Germinal center (tissue), 1 donor: ENCODE measurements at places on chromosomes 2 and 18.

DNA sequence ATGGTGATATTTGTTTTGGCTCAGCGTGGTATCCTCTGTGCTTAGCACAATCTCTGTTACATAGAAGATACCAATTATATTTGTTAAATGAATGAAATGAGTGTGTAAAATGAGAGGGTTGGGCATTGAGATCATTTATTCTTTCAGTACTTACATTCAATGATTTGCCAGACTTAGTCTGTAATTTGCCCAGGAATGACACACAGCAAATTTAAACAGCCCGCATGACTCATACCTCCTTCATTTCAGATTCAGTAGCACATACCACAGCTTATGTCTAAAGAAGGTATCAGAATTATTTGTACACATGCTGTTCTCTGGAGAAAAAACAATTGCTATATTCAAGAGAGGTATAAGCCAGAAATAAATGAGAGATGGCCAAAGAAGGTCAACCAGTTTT, 37.0 kb downstream of the KLHL14 start:
- DNase-seq = no peak

DNA sequence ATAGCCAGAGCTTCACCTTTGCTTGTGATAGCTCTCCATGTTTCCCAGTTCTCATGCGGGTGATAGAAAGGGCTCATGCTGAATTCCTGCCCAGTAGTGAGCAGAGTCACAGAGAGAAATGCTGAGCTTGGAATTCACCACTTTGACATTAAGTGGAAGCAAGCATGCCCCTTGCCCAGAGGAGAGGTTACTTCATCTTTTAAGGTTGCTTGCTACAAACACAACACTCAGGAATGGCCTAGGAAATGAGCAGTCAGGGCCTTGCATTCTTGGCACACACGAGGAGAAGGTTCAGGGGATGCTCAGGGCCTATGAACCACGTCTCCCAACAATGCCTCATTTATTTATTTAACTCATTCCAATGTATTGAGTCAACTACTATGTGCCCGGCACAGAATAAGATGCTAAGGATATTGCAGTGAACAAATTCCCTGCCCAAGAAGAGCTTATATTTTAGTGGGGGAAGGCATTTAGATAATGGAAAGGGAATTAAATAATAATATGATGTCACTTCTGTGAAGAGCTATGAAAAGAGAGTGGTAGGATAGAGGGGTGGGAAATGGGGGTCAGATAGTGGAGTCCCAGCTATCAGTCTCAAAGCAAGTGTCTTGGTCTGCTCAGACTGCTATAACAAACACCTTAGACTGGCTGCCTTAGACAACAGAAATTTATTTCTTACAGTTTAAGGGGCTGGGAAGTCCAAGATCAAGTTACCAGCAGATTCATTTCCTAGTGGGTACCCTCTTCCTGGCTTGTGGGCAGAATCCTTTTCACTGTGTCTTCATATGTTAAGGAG, 42.1 kb downstream of the DDX18 start:
- no peak for DNase-seq

- no peak for DNase-seq
Measured at GRCh38 chr2:217622205-217623060, 380.4 kb downstream of the TNS1 start.

DNA sequence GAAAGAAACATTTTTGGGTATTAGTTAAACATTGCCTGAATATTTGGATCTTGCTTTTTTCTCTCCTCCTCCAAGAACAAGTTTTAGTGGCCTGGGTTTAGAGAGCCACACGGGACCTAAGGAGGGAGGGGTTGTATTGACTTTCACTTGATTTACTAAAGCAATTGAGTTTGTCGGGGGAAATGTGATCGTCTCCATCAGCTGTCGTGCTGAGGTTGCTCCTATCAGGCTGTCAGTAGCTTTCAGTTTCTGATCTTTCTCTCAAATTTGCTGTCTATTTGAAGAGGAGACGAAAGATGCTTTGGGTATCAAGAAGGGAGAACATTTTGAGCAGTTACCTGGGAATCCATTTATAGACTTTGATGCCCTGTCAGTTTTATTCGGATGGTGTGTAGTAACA, 106.0 kb downstream of the SETBP1 start:
- peak; percentile 28 for DNase-seq
